Effector CD4-positive, alpha-beta T cell (primary cell): ENCODE measurements at places on chromosomes 12 and 14.

GRCh38 chr14:28767030-28767852, 654 bp downstream of the FOXG1 start:
- no peak for DNase-seq

DNA sequence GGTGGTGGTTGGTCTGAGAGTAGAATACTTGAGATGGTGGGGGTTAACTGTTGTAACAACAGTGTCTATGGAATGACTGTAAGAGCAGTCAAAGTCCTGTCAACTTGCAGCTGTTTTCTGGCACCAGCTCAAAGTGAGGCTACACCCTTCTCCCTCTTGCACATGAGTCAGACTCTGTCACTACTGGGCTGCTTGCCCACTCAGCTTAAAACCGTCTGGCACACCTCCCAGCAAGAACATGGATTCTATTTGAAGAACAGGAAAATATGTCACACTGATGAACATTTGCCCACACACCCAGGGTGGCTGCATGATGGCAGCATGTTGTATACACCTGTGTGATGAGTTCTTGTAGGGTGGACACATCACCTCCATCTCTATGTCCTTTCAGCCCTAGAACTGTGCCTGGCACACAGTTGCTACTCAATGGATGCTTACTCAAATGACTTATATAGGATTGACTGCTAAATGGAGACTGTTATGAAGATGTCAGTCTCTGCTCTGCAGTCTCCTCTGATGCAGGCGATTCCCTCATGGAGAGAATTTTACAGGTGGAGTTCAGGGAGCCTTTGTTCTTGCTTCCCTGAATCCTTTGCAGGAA, 19.3 kb upstream of the SERPINA6 start:
- DNase-seq: no peak

GRCh38 chr14:52907949-52908348, 42.9 kb downstream of the FERMT2 start:
- no peak for DNase-seq

- DNase-seq: no peak
Observed at GRCh38 chr14:62497708-62498107, 547.5 kb downstream of the KCNH5 start.

GRCh38 chr14:25943329-25943728, 654.5 kb downstream of the NOVA1 start:
- no peak for DNase-seq

DNA sequence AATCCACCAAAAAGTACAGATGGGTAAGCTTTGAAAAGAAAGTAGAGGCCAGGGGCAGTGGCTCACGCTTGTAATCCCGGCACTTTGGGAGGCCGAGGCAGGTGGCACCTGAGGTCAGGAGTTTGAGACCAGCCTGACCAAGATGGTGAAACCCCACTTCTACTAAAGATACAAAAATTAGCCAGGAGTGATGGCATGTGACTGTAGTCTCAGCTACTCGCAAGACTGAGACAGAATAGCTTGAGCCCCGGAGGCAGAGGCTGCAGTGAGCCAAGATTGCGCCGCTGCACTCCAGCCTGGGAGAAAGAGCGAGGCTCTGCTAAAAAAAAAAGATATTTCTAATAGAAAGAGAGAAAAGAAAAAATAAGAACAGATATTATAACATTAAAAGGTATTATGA, 134.2 kb upstream of the SLCO1C1 start:
- DNase-seq: no peak
